B cell (primary cell): ENCODE measurements at places on chromosomes 2 and 18. TPM values are rescaled to one million over a fixed set of nuclear protein-coding genes. Genes with fewer than 3 reads are reported as not detected.

The ANO7 gene
- 1.4 and 1.8 TPM in 2 replicates for total RNA-seq

The ZNF142 gene
- total RNA-seq = 51.1 and 56.1 TPM in 2 replicates

The SLC11A1 gene
- total RNA-seq = 6.5 and 7.0 TPM in 2 replicates

The RIT2 gene
- total RNA-seq = not detected in 2 replicates

The TTN gene
- 46.4 and 52.7 TPM in 2 replicates for total RNA-seq

DNA sequence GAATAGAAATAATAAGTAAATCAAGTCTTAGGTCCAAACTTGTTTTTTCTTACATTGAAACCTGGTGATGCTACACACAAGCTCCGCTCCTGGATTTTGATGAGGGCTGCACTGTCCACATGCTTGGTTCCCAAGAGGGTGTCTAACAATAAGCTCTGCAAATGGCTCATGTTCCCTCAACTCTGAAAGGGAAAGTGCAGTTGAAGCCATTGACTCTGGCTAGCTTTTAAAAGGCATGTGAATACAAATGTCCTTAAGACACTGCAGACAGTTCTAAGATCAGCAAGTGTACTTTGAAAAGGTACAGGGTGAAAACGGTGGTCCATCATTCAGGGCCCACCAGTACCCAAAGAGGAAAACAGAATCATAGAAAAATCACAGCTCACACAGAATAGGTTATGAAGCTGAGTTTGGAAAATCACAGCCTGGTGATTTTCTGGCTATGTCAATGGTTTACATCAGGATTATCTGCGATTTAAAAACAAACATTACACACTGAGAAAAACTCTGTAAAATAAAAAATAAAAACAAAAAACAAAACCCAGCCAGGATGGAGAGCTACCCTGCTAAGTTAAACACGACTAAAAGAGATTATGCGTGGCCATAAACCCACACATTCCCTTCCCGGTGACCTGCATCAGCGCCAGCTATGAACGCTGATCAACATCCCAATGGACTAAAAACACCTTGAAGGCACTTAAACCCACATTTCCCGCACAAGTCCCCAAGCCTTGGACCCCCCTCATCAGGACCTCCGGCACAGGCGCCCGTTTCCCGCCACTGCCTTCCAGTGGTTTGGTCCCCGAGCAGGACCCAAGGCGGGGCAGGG is 554 bp downstream of the PFN4 start:
- peaks cover 5% of the 10 kb centered on the region for H3K4me1 ChIP-seq
- peak overlapping the region; percentile 80 for H3K4me3 ChIP-seq
- H3K27ac ChIP-seq = peak overlapping the region; percentile 80
- no peaks in the 10 kb centered on the region for H3K27me3 ChIP-seq
- peak; percentile 15 for DNase-seq
- H3K36me3 ChIP-seq = no peaks in the 10 kb centered on the region

DNA sequence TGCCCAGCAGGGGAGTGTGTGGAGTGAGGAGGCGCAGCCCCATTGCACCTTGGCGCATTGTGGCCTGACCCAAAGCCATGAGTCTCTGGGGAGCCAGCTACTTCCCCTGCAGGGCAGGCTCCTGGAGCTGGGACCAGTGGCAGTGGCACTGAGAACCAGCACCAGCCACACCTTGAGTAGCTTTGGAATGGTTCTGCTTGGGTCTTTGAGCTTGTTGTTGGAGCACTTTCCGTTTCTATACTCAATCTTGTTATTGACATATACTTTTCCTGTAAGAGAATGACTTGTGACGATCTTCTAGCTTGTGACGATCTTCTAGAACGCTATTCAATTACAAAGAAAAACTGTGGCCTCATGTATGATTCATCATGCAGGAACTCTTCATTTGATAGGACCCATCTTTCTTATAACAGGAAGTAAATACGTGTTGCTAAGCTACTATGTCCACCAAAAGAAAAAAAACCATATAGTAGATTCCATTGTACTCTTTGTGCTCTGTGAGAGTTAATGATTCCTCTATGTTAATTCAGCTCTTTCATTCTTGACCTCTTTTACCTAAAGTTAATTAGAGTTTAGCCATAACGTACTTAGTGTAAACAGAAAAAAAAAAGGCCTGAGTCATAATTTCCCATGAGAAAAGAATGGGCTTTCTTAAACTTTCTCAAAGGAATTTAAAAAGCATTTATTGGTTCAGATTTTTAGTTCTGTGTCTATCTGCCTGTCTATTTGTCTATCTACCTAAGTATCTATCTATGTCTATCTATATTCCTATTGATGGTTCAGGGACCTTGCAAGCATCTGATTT is 113.1 kb downstream of the GATA6 start:
- H3K27me3 ChIP-seq = no peaks in the 10 kb centered on the region
- DNase-seq = no peak
- no peak overlapping the region for H3K4me3 ChIP-seq
- H3K27ac ChIP-seq = no peak overlapping the region
- no peaks in the 10 kb centered on the region for H3K36me3 ChIP-seq

DNA sequence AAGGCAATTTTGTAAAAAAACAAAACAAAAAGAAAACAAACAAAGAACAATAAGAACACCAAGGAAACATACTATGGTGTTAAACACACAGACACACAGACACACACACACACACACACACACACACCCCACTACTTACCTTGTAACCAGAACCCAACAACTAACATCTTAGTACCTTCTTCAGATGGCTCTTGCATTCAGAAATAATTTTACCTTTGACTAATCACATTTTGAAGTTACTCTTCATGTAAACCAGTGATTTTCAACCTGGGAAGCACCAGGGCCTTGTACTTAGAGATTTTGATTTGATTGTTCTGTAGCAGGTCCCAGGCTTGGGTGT is 87.5 kb downstream of the AQP4 start:
- no peaks in the 10 kb centered on the region for H3K4me1 ChIP-seq
- DNase-seq = no peak
- H3K36me3 ChIP-seq = no peaks in the 10 kb centered on the region

DNA sequence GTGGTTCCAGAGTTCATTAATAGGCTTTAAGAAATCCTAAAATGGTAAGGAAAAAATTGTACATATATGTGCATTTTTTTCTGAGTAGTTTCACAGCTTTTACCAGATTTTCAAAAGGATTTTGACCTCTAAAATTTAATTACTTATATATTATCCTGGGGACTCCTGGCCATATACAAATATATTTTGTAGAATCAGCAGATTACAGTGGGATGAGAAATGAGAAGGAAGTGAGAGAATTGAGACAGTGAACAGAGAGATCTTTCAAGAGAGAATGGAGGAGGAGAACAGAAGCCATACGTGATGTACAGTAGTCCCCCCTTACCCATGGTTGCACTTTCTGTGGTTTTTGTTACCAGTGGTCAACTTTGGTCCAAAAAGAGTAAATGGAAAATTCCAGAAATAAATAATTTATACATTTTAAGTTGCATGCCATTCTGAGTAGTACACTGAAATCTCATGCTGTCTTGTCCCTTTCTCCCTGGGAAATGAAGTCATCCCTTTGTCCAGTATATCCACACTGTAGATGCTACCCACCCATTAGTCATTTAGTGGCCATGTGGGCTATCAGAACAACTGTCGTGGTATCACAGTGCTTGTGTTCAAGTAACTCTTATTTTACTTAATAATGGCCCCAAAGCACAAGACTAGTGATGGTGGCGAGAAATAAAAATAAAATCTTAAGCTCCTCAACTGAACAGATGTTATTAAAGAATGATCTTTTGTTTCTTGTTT is 130.4 kb upstream of the MYO3B start:
- H3K27ac ChIP-seq = no peak overlapping the region
- peaks cover 2% of the 10 kb centered on the region for H3K36me3 ChIP-seq
- no peaks in the 10 kb centered on the region for H3K27me3 ChIP-seq
- no peak for DNase-seq
- H3K4me1 ChIP-seq = no peaks in the 10 kb centered on the region

GRCh38 chr2:52405980-52406379 is 1361.6 kb upstream of the CHAC2 start:
- H3K4me3 ChIP-seq = no peak overlapping the region
- no peaks in the 10 kb centered on the region for H3K36me3 ChIP-seq
- no peak overlapping the region for H3K27ac ChIP-seq
- no peaks in the 10 kb centered on the region for H3K4me1 ChIP-seq
- H3K27me3 ChIP-seq = no peaks in the 10 kb centered on the region
- DNase-seq = no peak

GRCh38 chr18:42174909-42175308 is 219.9 kb downstream of the PIK3C3 start:
- no peak for DNase-seq
- H3K4me3 ChIP-seq = no peak overlapping the region
- H3K36me3 ChIP-seq = no peaks in the 10 kb centered on the region
- no peak overlapping the region for H3K27ac ChIP-seq
- H3K4me1 ChIP-seq = no peaks in the 10 kb centered on the region

- peaks cover 17% of the 10 kb centered on the region for H3K36me3 ChIP-seq
- DNase-seq = no peak
- no peaks in the 10 kb centered on the region for H3K27me3 ChIP-seq
Observed at GRCh38 chr2:45607701-45608100, 3.4 kb downstream of the SRBD1 start.

- H3K27me3 ChIP-seq = no peaks in the 10 kb centered on the region
- H3K36me3 ChIP-seq = no peaks in the 10 kb centered on the region
- no peak for DNase-seq
- no peaks in the 10 kb centered on the region for H3K4me1 ChIP-seq
- H3K4me3 ChIP-seq = no peak overlapping the region
Observed at GRCh38 chr18:36109737-36110136, 19.4 kb downstream of the SLC39A6 start.

DNA sequence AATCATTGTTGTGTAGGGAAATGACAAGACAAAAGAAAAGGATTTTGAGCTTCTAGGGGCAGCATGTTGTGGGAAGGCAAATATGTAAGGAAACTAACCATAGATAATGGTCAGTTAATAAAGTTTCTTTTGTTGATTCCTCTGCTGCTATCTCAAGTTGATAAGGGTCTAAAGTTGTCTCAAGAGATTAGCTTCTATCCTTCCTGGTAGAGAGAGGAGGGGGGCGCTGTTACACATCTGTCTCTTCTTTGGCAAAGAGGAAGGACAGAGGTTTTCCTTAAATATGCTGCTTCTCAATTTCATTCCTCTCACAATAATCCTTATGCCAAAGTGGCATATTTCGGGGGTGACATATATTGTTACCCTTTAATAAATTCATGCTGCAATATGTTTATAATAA is 944.0 kb downstream of the DPP10 start:
- no peaks in the 10 kb centered on the region for H3K4me1 ChIP-seq
- no peaks in the 10 kb centered on the region for H3K27me3 ChIP-seq
- no peak overlapping the region for H3K27ac ChIP-seq
- no peak for DNase-seq
- no peaks in the 10 kb centered on the region for H3K36me3 ChIP-seq

GRCh38 chr2:206256706-206257205 is 17.7 kb upstream of the ZDBF2 start:
- H3K4me3 ChIP-seq = no peak overlapping the region
- H3K27me3 ChIP-seq = peaks cover 32% of the 10 kb centered on the region
- no peak for DNase-seq

GRCh38 chr18:36942264-36942663 is 113.3 kb downstream of the KIAA1328 start:
- no peaks in the 10 kb centered on the region for H3K27me3 ChIP-seq
- peak; percentile 8 for DNase-seq
- no peaks in the 10 kb centered on the region for H3K4me1 ChIP-seq
- H3K4me3 ChIP-seq = no peak overlapping the region

DNA sequence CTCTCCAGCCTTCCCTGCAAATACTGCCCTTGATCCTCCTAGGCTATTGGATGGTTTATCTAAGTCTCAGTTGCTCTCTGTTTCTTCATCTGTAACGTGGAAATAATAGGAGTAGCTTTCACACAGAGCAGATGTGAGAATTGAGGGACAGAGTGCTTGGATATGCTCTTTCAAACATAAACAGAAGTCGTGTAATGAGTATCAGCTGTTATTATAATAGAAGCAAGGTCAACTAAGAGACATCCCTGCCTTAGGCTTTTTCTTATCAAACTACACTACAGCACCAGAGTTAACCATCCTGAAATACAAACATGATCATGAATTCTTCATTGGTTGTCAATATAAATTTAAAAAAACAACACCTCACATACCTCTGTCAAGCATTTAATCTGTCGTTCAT is 138.2 kb downstream of the DOK6 start:
- no peaks in the 10 kb centered on the region for H3K4me1 ChIP-seq
- H3K36me3 ChIP-seq = no peaks in the 10 kb centered on the region
- no peaks in the 10 kb centered on the region for H3K27me3 ChIP-seq
- no peak overlapping the region for H3K27ac ChIP-seq

DNA sequence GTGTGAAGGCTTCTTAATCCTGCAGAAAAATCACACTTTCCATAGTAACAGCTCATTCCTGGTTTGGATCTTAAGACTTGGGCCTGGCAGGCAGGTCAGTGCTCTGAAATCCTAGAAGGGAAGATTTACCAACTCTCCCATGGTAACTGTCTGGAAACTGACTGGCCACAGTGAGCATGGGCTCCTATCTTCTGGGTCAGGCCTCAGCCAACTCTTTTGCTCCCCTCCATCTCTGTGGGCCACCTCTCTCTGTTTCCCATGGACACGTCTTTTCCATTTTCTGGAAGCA is 86.7 kb downstream of the ACAA2 start:
- H3K4me1 ChIP-seq = no peaks in the 10 kb centered on the region
- no peak for DNase-seq
- no peak overlapping the region for H3K4me3 ChIP-seq
- H3K36me3 ChIP-seq = no peaks in the 10 kb centered on the region
- H3K27me3 ChIP-seq = peaks cover 6% of the 10 kb centered on the region

DNA sequence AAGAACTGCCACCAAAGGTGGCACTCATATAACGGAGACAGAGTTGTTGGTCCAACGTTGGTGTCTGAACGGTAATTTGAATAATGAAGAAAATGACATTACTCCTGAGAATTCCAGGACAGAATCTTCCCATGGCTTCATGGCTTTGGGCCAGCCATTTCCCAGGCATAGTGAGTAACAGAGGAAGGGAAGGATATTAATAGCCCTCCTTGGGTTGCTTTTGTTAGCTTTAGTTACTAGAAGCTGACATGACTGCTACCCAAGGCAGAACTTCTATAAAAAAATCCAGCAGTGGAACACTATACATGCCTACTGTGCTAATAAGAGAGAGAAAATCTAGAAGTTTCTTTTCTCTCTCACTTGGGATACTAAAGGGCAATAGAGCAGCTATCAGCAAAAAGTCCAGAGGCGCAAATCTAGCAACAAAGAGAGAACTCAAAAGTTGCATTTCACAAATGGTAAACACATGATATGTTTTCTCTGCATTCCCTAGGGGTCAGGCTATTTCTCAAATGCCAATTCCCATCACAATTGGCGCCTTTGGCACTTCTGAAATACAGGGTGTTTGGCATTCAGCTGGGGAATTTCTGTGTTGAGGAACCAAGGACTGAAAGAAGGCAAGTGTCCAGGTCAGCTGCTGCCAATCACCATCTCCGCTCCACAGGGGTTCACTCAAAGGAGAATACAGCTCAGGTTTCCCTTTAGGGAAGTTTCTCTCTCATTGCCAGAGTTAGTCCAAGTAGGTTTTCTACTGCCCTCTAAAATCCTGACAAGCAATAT is 160.8 kb upstream of the KYNU start:
- no peaks in the 10 kb centered on the region for H3K36me3 ChIP-seq
- no peak overlapping the region for H3K4me3 ChIP-seq
- H3K27ac ChIP-seq = no peak overlapping the region
- DNase-seq = no peak
- no peaks in the 10 kb centered on the region for H3K27me3 ChIP-seq

GRCh38 chr2:196206804-196207203 is 35.4 kb upstream of the STK17B start:
- no peaks in the 10 kb centered on the region for H3K36me3 ChIP-seq
- no peak overlapping the region for H3K4me3 ChIP-seq
- no peak for DNase-seq
- H3K27ac ChIP-seq = no peak overlapping the region

- H3K27me3 ChIP-seq = no peaks in the 10 kb centered on the region
- no peak for DNase-seq
- H3K4me1 ChIP-seq = no peaks in the 10 kb centered on the region
Observed at GRCh38 chr18:44568986-44569385, 111.7 kb upstream of the SETBP1 start.
